ENCODE measurements at places on chromosomes 11 and 22.

GRCh38 chr11:1740786-1741530 is 9.4 kb downstream of the IFITM10 start:
- no peak for DNase-seq

GRCh38 chr11:72805216-72805615 is 9.0 kb upstream of the ATG16L2 start:
- DNase-seq: no peak

DNA sequence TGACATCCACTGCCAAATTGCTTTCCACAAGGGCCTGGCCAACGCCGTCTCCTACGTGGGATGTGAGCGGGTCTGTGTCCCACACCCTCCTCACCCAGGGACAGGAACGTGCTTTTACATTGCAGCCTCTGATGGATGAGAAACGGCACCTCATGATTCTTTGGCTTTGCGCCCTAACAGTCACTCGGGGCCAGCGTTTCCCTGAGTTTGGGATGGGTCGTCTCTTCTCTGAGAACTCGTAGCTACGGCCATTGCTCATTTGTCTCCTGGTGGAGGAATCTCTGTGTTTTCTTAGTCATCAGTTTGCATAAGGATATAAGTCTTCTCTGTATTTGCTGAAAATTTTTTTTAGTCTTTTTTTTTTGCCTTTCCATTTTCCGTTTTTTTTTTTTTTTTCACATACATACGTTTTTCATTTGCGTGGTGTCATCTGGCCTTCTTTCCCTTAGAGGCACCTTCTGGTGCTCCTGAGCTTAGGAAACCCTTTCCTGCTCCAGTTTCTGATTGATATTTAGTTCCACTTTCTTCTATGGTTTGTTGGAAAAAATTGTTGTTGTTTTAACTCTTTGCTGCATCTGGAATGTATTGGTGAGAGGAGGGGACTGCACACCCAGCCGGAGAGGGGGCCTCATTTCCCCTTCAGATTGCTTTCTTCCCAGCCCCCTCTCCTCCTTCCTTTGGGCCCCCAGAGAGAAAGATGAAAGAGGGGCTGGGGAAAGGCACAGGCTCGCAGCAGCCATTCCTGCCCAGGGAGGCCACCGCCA is 12.0 kb downstream of the TNNT3 start:
- DNase-seq: peak; percentile 67

- DNase-seq: no peak
Measured at GRCh38 chr22:40511604-40512003, 124.9 kb downstream of the MRTFA start.

GRCh38 chr11:1499899-1500298 is 13.3 kb upstream of the MOB2 start:
- no peak for DNase-seq

DNA sequence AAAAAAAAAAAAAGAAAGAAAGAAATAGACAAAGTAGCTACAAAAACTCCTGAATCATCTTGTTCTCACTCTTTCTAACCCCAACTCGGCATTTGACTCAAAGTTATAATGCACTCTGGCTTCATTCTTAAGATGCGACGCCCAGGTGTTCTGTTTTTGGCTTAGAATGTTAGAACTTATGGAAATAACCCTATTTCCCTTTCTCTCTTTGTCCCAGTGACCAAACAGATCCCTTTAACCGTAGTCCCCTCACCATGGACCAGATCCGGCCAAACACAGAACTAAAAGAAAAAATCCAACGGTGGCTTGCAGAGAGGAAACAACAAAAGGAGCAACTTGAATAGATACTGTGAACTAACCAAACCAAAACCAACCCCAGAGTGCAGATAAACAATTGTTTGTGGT is 5.3 kb upstream of the ATP5MG start:
- DNase-seq: no peak

DNA sequence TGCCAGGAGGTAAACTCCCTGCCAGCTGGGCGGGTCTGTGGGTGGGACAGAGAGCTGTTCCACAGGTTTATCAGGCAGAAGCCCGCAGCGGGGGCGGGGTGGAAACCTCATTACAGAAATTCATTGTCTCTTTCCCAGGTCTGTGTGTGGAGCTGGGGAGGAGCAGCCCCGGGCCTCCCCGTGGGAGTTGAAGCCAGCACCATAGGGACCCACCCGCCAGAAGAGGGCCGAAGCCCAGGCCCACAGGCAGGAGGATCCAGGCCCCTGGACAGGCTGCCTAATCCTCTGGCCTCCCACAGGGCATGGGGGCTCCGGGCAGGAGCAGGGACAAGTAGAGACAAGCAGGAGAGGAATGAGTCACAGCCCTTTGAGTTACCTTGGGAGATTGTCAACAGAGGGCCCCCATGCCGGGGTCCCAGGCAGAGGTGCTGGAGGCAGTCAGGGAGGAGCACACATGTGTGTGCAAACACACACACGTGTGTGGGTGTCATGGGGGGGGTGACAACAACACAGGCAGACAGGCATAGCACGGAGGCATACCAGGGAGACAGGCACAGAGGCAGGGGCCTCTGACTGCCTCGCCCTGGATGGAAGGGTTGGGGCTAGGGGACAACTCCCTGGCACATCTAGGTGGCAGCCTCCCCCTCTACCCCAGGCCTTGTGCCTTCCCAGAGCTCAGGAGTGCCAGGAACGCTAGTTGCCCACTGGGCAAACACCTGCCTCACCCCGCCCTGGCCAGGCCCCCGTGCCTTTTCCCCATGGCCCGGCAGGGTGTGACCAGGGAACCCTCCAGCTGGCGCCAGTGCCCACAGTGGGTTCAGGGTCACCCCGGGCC is 1.4 kb downstream of the CDC42BPG start:
- no peak for DNase-seq

DNA sequence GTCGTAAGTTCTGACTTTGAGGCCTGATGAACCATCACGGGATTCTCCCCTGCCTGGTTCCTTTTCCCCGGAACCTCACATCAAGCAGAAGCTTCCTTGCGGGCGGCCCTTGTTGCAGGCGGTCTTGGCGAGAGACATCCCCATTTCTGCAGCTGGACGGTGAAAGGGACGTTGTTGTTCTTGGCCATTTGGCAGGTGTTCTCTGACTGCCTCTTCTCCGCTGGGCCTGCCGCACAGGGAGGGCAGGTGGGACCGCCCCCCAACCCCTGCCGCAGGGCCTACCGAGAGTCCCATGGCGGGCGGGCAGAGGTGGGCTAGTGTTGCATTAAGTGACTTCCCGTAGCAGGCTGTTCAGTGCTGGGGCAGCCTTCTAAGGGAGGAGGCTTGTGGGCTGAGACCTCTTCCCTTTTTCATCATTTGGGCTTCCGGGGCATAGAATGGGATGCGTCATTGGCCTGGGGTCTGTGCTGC is 26.9 kb upstream of the GRAMD4 start:
- no peak for DNase-seq

DNA sequence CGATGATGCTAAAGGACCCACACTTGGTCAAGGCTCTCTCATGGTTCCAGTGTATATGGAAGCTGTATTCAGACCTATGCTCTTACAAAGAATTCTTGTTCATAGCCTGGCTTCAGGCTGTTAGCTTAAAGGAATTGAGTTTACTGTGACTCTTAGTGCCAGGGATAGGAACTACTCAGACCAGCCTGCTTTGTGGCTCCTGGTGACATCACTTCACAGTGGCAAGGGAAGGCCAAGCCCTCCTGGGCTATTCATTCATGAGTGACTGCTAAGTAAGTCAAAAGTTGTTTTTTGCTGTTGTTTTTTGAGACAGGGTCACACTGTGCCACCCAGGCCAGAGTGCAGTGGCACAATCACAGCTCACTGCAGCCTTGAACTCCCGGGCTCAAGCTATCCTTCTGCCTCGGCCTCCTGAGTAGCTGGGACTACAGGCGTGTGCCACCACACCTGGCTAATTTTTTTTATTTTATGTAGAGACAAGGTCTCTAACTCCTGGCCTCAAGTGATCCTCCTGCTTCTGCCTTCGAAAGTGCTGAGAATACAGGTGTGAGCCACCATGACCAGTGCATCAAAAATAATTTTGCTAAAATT is 9.6 kb downstream of the ART5 start:
- DNase-seq: no peak

DNA sequence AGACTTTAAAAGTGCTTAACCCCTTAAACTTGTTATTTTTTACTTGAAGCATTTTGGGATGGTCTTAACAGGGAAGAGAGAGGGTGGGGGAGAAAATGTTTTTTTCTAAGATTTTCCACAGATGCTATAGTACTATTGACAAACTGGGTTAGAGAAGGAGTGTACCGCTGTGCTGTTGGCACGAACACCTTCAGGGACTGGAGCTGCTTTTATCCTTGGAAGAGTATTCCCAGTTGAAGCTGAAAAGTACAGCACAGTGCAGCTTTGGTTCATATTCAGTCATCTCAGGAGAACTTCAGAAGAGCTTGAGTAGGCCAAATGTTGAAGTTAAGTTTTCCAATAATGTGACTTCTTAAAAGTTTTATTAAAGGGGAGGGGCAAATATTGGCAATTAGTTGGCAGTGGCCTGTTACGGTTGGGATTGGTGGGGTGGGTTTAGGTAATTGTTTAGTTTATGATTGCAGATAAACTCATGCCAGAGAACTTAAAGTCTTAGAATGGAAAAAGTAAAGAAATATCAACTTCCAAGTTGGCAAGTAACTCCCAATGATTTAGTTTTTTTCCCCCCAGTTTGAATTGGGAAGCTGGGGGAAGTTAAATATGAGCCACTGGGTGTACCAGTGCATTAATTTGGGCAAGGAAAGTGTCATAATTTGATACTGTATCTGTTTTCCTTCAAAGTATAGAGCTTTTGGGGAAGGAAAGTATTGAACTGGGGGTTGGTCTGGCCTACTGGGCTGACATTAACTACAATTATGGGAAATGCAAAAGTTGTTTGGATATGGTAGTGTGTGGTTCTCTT is 2.8 kb downstream of the MALAT1 start:
- no peak for DNase-seq

DNA sequence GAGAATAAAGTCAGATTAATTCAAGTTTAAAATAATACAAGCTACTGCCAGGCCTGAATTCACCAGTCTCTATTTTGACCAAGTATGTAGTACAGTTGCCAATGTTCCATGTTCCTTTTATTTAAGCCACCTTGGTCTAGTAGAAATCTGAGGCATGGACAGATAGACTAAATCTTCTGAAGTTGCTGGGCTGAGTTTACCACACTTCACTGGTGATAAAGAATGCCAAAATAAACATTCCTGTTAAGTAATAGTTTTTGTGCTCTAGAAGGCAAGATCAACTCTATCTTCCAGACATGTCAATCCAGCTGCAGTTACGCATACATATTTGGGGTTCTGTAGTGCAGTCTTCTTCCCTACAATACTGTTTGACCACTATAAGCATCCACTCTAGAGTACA is 83.9 kb upstream of the C11orf87 start:
- DNase-seq: no peak

DNA sequence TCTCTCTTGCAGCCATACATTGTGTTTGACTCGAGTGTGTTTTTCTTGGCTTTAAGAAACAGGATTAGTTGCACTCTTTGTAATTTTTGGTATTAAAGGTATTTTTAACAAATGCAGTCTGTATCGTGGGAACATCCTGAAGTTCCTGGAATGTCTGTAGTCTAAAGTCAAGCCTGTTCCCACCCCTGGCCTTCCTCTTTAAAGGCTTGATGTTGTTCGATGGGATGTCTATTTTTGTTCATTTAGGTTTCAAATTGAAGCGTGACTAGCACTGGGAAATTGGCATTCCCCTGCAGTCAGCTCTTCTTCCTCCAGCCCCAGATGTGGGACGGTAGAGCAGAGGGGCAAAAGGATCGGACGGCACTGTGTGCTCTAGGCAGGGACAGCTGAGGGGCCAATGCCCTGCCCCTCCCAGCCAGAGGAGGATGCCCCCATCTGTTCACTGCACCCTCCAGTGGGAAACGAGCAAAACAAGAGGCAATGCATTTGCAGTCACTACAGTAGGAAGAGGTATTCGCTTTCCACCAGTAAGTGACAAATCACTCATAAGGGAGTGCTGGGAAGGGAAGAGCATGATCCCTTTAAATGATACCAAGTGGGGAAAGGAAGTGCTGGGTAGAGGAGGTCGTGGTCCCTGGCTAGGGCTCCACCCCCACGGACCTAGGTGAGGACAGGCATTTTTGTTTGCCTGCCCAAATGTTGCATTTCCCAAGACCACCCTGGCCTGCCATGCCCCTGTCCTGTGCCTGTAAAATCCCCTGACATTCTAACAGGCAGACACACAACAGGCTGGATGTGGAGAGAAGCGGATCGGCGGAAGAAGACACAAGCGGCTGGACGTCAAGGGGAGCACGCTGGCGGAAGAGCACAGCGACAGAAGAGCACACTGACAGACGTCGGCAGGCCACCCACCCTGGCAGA is 47.4 kb upstream of the SEPTIN5 start:
- DNase-seq: no peak

DNA sequence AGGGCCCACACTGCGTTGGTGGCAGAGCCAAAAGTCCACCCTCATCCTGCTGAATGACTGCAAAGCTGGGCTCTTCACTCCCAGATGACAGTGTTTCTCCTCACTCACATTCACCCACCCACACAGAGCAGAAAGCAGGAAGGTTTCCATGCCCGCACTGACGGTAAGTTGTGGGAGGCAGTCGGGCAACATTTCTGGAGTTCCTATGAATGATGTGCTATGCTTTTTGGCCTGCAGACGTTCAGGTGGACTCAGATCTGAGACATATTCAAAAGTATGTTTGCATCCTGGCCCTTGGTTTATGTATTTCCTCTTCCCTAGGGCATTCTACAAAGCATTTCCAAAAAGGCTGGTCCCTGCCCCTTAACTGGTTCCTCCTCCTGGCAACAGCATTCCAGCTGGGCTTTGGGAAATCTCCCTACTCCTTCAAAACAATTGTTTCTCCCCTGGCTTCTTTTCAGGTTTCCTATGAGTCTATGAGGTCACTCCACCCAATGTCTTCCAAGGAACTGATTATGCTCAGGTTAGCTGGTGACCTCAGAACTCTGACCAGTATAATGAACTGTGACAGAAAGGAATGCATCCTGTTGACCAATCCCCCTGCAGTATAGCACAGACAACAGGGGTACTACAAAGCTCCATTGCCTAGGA is 36.4 kb downstream of the PACSIN2 start:
- no peak for DNase-seq

DNA sequence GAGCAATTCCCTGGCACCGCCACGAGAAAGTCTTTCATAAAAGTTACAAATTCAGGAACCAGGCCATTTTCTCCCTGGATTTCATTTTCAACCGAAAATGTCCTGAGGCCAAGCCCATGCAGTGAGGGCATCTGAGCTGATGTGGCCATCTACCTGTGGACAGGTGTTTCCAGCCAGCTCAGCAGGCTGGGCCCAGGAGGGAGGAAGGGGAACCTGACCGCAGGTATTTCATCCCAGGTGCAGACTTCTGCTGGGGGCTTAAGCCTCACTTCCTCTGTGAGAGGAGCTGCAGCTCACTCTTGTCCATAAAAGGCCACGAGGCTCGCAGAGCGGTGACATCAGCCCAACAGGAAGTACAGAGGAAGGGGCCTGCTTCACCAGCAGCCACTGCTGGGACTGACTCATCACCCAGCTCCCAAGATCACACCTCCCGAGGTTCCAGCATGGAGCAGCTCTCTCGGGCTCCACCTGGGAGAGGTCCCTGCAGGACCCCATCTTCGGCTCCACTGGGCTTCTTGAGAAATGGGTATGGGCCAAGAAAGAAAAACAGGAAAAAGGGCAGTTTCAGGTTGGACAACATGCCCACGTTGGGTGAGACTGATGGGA is 56.4 kb downstream of the MYH9 start:
- DNase-seq: no peak
